ENCODE measurements at places on chromosomes 2 and 18.

DNA sequence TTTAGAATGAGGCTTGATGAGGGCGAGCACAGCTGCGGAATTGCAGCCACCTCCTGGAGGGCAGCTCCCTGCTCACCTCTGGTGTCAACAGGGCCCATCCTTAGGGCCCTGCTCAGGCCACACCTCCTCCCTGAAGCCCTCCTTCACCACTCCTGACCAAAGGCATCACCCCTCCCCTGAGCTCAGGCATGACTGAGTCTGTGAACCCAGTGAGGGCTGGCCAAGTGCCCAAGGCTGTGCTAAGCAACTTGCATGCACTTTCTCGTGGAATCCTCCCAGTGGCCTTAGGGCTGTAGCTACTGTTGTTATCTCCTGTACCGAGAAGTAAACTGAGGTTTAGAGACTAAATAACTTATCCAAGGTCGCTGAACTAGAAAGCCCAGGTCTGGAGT, 101.7 kb downstream of the KLHL29 start:
- DNase-seq: no peak

DNA sequence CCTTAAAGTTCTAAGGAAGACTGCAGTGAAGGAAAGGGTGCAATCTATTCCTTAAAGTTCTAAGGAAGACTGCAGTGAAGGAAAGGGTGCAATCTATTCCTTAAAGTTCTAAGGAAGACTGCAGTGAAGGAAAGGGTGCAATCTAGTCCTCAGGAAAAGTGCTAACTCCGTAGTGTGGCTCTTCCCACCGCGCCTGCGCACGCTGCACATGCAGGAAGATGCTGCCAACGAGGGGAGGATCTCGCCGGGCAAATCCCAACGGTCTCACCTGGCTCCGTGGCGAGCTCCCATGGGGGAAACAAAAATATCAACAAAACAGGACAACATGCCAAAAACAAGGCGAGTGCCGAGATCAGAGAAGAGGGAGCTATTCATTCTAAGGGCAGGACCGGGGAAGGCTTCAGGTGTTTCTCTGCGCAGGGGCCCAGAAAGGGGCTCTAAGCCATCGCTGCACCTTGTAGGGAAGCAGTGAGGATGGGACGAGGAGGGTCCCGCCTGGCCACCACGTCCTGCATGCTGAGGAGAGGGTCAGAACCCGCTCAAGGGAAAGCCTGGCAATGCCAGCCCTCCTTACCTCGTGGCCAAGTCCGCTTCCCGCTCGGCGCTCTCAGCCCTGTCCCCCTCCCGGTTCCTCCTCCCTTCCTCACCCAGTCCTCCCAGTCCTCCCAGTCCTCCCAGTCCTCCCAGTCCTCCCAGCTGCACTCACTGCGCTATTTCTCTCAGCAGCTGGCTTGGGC, 24.5 kb downstream of the TIMM21 start:
- no peak for DNase-seq

DNA sequence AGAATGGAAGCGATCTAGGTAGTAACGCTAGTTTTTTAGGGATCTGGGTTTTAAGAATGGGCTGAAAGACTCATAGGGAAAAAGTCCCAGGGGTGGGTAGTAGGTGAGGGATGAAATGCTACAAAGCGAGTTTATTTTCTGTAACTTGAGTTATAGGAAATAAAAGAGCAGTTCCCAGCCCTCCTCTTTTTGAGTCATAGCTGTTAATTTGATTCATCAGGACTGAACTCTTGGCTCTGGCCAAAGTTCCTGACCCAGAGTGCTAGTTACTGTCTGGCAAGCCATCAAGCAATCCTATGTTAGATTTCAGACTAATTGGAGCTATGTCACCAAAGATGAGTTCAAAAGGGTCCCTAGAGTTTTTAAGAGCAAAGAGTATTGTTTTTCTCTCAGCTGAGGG, 17.4 kb upstream of the NOSTRIN start:
- DNase-seq: no peak

DNA sequence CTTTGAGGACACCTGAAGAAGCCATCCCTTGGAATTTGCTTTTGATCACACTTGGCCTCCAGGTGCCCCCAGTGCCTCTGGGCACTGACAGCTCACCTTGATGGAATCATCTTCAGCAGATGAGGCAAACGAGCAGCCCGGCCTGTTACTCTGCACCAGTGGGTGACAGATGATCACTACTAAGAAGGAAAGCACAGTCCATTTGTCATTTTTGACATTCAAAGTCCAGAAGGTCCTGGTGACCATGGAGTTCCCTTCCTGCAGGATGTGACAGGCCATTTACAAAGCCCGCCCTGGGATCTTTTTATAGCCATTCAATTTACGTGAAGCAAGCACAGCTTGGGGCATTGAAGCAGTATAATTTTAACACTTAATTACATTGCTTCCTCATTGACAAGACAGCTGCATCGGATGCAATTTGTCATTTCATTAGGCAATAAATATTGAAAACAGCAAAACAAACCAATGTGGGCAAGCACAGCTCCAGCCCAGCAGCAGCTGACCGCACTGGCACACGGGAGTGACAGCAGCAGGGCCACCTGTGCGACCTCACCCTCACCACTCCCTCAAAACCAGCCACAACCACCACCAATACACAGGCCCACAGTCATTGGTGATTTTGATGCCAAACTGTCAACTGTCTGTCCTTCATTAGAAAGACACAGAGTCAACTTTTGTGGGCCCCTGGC, 76.0 kb upstream of the SLC66A3 start:
- no peak for DNase-seq

DNA sequence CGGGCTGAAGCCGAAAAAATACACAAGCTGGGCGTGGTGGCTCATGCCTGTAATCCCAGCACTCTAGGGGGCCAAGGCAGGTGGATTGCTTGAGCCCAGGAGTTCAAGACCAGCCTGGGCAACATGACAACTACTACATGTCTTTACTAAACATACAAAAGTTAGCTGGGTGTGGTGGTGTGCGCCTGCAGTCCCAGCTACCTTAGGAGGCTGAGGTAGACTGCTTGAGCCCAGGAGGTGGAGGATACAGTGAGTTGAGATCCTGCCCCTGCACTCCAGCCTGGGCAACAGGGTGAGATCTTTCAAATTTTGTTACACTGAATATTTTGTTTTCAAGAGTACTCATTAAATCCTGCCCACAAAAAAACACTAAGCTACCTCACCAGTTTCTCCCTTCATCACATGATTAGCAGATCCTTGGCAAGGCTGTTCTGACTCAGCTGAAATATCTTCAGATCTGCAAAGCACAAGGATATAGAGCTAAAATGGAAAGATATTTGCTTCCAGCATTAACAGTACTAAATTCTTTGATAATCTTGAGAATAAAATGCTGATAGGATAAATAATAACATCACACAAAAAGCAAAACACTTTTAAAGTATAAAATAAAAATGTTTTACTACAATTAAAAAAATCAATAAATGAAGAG, 28.2 kb upstream of the MCM6 start:
- no peak for DNase-seq

DNA sequence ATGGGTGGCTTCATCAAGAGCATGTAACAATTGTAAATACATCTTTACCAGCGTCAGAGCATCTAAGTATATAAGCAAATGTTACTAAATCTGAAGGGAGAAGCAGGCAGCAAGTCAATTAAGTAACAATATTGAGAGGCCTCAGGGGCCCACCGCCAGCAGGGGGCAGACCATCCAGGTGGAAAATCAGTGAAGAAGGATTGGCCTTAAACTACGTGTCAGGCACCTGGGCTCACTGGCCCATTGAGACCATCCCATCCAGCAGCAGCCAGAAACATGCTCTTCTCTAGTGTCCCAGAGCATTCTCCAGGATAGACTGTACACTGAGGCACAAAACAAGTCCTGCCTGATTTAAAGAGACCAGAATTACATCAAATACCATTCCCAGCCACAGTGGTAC, 96.2 kb upstream of the SNTG2 start:
- no peak for DNase-seq

GRCh38 chr2:108360776-108361468, 16.8 kb upstream of the SULT1C4 start:
- DNase-seq: no peak

GRCh38 chr2:235263205-235264120, 230.4 kb upstream of the AGAP1 start:
- no peak for DNase-seq

- no peak for DNase-seq
Measured at GRCh38 chr2:30385327-30385726, 61.7 kb upstream of the LCLAT1 start.

DNA sequence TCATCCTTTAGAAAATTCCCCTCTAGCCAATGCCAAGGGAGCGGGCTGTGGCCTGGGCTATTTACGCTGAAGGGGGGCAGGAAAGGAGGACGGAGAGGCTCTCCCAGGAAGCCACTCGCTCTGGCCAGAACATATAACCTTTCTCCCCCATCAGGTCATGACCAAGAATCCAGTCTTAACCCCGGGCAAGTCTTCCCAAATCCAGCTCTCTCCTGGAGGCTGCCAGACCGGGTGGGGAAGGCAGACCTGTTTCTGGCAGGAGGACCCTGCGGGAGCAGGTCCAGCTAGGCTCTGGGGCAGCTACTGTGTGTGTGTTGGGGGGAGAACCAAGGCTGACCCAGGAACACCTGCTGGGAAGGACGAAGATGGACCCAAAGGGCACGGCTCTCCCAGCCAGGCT, 13.4 kb upstream of the SEMA4C start:
- no peak for DNase-seq

DNA sequence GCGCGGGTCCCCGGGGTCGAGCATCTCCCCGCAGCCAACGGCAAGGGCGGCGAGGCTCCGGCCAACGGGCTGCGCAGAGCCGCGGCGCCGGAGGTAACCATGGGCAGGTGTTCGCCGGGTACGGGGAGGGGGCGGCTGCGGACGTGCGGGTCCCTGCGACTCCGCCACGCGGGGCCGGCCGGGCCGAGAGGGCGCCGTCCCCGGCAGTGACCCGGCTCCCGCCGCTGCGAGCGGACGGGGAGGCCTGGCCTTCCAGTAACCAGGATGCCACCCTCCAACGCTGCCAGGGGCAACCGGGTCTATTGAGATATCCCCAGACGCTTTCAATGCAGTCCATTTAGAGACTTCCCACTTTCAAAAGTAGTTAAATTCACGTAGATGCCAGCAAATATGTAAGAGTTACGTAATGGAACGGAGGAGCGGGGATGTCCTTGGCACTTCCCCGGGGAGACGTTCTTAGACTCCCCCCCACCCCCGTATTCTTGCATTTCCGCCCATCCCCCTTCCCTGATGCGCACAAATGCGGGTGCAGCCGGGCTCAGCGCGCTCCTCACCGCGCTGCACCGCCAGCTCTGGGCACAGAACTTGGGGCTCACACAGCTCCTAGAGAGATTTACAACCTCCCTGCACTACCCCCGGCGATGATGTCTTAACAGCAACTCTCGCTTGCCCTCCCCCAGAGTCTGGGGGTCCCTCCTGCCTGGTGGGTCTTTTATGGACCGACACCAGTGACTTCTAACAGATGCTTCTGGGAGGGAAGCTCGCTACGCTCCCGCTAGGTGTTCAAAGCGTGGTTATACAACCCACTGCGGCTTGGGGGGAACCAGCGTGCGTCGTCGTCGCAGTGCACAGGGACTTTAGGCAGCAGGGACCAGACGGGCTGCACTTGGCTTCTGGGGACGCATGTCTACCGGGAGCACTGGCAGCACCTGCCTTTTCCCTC, 657 bp downstream of the SGPP2 start:
- DNase-seq: peak; percentile 86
